NCI-H1105 treated with DMSO at 0.1 percent for 48 hours (cell line): ENCODE measurements at places on chromosomes 2 and 18.
A peak's percentile ranks its signal among the peaks of the same experiment; 100 is the strongest.

GRCh38 chr2:165219481-165219880 lies 15.6 kb upstream of the SCN3A start:
- DNase-seq: no peak

GRCh38 chr2:172087207-172087779 lies 2.0 kb downstream of the DLX1 start:
- no peak for DNase-seq

DNA sequence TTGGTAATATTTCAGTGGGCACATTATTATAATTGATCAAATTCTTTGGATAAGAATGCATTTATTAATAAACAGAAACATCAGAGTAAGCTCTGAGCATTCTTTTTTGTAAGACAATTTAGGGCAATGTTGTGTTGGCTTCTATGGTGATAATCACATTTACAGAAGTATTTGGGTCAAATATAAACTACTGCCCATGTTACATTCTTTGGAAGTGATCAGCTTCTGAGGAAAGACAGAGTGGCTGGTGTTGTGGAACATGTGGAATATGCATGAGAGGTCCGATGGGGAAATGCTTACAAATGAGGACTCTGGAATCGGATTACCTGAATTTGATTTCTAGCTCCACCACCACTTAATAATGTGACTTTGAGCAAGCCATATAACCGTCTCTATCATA lies 19.4 kb downstream of the SERPINB13 start:
- DNase-seq: no peak

DNA sequence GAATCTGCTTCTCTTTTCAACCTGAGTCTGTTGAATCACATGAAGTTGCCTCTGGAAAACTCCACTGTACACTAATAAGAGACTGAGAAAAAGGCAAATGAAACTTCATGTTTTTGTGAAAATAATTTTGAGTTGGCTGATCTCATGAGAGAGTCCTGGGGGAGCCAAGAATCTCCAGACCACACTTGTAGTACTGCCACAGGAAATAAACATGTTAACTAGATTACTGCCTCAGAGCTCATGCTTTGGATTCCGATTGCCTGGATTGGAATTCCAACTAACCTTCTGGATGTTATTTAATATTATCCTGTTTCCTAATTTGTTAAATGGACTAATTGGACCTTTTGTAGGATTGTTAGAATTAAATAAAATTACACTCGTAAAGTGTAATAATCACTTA lies 25.2 kb downstream of the NUP35 start:
- DNase-seq: no peak

DNA sequence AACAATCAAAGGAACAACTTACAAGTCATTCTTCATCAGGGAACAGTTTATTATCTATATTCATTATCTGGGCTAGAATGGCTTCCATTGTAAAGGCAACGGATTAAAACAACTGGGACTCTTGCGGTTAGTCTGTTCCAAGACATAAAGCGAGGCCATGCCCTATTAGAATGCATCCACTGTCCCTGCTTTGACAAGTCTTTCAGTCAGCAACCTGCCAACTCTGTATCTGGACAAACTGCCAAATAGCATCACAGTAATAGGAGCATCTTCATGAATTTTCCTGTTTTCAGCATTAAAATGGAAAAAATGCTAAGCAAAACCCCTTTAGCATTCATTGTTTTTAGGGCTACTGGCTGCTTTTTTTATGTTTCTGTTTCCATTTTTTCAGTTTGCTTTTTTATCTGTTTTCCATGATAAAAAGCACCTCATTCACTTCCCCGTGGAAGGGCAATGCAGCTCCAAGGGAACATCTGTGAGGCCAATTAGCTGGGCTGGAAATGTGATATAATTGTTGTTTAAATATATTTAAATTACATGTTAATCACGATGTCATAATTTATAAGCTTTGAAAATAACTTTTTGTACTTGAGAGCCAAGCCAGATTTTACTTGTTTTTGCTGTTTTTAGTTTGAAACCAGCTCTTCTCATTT lies 834.3 kb downstream of the CPS1 start:
- no peak for DNase-seq

- no peak for DNase-seq
Observed at GRCh38 chr2:3470856-3471737, 48.2 kb downstream of the ADI1 start.

- no peak for DNase-seq
Observed at GRCh38 chr18:2961821-2962220, 51.1 kb downstream of the LPIN2 start.

- no peak for DNase-seq
Observed at GRCh38 chr2:163877316-163877715, 141.5 kb upstream of the FIGN start.

DNA sequence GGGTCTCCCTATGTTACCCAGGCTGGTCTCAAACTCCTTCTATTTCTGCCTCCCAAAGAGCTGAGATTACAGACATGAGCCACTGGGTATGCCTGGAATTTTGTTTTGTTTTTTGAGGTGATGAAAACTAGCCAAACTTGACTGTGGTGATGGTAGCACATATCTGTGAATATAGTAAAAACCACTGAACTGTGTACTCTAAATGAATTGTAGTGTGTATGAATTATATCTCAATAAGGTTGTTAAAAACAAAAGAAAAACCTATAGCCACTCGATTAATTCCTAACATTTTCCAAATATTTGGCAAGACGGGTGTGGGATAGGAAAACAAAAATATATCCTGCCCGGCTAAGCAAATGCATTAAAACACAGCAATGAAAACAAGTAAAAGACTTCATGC lies 1302.3 kb upstream of the CHAC2 start:
- DNase-seq: no peak

GRCh38 chr18:47809420-47809819 lies 121.0 kb downstream of the SMAD2 start:
- DNase-seq: peak; percentile 56

DNA sequence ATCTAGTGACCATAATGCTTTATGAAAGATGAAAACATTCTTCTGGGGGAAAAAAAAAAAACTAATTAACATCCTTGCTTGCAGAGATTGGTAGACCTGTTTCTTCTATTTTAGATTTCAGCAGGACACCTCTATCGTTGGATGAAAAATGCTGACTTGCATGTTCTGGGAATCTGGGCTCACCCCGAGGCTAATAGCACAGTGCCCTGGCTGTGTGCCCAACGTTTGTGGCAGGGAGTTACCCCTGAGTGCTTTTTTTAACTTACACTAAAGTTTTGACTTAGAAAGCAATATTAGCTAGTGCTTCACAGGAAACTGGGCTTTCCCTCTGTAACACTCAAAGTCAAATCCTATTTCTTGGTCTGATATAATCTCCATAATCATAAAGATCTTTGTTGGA lies 233.2 kb downstream of the SLC8A1 start:
- peak; percentile 64 for DNase-seq

DNA sequence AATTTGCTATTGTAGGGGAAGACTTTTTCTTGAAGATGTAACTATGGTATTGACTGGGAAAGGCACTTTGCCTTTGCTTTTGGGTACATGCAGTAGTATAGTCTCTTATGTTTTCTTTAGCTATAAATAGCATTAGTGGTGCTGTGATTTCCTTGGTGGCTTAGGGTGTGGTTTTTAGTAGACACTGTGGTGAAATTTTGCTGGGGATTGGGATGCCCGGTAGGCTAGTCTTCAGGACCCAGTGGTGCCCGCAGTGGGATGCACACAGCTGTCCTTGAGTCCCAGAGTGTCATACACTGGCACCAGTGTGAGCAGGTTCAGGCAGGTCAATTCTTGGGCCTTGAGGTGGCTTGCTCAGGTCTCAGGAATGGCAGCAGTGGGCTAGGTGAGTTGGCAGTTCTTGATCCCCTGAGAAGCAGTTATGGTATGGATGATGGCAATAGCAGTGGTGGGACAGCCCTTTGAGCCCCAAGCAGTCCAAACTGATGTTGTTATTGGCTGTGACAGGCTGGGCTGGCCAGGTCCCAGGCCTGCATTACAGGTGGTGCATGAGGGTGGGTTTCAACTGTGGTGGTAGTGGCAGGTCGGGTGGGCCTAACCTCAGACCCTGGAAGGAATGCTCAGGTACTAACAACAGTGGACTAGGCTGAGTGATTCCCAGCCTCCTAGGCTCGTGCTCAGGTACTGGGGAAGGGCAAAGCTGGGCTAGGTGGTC lies 124.3 kb downstream of the XRCC5 start:
- no peak for DNase-seq

DNA sequence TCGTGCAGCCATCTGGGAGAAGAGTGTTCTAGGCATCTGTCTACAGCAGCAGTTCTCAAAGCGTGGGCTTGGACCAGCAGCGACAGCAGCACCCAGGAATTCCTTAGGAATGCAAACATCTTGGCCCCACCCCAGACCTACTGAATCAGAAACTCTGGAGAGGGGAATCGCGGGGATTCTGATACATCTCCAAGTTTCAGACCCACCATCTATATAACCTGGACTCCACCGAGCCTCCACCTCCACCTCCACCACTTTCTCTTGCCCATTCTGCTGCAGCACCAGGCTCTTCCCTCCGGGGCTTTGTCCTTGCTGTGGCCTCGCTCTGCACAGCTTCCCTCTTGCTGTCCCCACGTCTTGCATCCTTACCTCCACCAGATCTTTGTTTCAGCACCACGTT lies 256.4 kb downstream of the BCL2 start:
- no peak for DNase-seq

DNA sequence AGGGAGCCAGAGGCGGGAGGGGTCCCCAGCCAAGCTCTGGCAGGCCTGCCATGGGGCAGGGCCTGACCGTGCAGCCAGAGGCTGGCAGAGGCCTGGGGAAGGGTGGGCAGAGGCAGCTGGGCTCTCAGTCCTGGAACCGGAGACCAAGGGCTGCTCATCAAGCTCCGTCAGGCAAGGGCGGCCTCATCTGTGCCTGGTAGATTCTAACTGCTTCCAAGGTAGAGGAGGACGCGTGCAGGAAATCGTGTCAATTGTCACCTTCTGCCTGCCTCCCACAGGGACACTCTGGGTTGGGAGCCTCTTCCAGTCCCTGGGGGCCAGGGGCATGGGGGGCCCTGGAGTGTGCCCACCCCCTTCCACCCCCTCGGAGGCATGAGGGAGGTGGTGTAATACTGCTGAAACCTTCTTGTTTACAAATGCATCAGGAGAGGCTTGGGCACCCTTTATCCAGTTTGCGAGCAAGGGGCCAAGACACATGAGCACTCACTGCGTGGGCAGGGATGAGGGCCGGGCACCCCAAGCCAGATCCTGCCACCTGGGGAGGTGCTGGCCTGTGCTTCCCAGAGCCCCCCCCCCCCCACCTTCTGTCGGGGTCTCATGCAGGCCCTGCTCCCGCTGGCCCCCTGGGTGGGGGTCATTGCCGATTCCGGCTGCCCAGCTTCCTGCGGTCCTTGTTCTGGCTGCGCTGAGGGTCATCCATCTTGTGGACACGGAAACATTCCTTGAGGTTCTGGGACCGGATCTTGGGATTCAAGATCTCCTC lies 9.0 kb downstream of the SNORC start:
- no peak for DNase-seq

DNA sequence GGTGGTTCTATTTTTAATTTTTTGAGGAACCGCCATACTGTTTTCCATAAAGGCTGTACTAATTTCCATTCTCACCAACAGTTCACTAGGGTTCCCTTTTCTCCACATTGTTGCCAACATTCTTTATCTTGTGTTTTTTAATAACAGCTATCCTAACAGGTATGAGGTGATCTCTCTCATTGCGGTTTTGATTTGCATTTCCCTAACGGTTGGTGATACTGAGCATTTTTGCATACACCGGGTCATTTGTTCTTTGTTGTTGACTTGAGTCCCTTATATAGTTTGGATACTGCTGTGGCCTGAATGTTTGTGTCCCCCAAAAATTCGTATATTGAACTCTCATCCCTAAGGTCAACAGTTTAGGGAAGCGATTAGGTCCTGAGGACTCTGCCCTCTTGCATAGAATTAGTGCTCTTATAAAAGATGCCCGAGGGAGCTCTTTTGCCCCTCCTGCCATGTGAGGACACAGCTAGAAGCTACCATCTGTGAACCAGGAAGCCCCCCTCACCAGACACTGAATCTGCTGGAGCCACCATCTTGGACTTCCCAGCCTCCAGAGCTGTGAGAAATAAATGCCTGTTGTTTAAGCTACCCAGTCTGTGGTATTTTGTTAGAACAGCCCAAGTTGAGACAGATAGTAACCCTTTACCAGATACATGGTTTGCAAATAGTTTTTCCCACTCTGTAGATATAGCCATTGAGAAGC lies 4.7 kb downstream of the IMP4 start:
- no peak for DNase-seq

DNA sequence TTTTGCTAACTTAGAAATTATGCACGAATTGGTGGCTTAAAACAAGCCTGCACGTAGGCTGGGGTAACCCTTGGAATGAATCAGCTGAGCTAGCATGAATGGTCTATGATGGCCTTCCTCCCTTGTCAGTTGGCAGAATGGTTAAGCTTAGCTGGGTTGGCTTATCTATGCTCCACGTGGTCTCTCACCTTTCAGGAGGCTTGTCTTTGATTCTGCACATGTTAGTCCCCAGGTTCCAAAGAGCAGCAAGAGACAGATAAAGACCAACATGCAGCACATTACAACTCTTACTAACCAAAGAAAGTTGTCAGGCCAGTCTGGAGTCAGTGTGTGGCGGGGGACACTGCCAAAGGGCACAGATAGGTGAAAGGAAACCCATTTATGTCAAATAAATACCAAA lies 700.9 kb upstream of the SYT4 start:
- DNase-seq: no peak

GRCh38 chr18:38688416-38688815 lies 1122.8 kb upstream of the CELF4 start:
- no peak for DNase-seq

- DNase-seq: no peak
Observed at GRCh38 chr2:117308861-117309770, 505.4 kb upstream of the DDX18 start.

GRCh38 chr18:79868168-79868784 lies 70.5 kb downstream of the KCNG2 start:
- no peak for DNase-seq

DNA sequence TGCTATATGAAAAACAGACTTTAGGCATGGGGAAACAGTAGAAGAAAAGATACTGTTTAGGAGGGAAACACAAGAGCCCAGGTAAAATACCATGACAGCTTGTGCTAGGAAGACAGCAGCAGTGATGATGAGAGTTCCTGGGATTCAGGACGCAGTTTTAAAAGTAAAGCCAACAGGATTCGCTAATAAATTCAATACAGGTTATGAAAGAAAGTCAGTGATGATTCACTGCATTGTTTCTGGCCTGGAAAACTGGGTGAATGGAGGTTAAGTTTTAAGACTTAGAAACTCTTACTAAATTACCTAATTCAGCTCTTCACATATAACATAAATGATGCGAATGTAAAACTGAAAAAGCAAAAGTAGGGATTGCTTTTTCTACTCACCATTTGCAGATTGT lies 27.9 kb upstream of the RNU4ATAC start:
- DNase-seq: no peak

GRCh38 chr2:240499309-240500301 lies 58.2 kb downstream of the ANKMY1 start:
- DNase-seq: no peak

DNA sequence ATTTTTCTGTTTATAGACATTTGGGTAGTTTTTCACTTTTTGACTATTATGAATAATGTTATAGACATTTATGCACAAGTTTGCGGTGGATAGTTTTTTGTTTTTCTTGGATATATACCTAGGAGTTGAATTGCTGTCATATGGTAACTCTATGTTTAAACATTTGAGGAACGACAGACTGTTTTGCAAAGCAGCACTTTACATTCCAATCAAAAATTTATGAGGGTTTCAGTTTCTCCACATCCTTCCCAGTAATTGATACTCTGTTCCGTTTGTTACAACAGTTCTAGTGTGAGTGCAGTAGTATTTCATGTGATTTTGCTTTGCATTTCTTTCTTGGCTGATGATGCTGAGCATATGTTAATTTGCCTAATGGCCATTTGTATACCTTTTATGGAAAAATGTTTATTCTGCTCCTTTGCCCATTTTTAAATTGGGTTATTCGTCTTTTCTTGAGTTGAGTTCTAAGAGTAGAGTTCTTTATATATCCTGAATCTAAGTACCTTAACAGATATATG lies 617.3 kb upstream of the LRATD1 start:
- no peak for DNase-seq
